ENCODE measurements at places on chromosomes 11 and 22.

DNA sequence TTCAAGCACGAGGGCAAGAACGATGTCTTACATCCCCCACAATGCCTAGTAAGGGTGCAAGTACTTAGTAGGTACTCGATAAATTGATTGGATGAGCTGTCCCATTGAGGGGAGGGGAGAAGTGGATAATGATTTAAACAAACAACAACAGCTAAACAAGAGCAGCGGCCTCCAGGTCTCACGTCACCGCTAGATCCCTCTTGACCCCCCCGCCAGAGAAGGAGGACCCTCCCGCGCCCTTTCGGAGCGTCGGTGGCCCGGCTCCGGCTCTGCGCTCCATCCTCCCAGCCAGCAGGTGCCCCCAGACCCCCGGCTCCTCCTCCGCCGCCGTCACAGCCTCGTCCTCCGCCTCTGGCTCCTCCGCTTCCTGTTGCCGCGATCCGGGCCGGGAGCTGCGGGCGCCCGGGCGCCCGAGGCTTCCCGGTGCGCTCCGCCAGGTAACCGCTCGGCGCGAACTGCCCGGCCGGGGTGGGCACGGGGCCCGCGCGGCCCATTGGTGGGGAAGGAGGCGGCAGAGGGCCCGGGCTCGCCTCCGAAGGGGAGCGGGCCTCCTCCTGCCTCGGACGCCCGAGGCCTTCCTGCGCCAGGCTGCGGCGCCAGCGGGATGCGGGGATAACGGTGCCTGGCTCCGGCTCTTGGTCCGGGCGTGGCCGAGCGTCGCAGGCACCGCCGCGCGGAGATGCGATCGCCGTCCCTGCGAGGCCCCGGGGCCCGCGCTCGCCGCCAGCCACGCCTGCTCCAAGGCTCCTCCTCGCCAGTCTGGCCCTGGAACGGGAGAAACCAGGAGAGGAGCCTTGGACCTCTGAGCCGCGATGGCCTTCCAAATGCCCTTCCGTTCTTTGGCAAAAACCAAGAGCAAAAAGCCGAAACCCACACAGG, at the start of gene TLCD5:
TLCD5 (plus strand) TSS at position 368 of the 879 bp plus-strand sequence. CDS start 2,143 bp downstream, outside the sequence.
- peak; percentile 79 for DNase-seq

- peak; percentile 18 for DNase-seq
Observed at GRCh38 chr11:63769714-63770455, 1.3 kb upstream of the ZFTA start.

DNA sequence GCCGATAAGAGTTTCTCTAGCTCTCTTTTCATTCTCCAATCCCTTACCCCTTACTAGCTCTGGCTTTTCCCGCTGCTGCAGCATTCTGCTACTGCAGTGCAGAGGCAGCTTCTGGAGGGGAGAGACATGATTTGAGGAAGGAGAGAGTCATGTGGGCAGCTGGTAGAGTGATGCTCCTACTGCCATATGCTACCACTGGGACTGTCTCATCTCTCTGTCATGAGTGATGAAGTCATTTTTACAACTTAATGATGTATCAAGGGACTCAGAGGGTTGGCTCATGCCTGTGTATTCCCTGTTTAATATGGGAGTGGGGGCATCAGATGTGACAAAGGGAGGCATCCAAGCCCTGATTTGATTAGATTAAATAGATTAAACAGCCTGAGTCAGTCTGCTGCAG, 11.3 kb downstream of the SLC17A6 start:
- DNase-seq, result no peak

DNA sequence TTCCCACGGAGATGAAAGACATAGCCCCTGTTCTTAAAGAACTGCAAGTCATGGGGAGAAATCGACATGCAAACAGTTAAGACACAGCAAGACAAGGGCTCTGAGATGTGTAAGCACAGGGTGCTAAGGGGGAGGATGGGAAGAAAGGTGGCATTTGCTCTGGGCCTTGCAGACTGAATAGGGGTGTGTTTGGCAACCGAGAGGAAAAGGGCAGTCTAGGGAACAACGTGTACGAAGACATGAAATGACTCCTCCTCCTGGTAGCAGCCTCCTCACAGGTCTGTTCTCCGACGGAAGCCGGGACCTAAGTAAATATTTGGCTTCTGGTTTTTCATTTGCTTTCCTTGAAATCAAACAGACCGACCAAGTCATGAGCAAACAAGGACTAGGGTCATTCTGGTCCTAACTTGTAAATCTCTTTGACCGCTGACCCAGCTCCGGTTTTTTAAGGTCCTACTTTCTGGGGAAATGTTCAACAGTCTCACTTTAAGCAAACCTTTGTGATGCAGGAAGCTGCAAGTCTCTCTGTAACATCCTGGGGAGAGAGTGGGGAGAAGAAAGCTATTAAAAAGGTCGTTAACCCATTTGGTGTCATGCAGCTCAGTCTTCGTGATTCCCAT, 19.7 kb downstream of the NNMT start:
- no peak for DNase-seq

DNA sequence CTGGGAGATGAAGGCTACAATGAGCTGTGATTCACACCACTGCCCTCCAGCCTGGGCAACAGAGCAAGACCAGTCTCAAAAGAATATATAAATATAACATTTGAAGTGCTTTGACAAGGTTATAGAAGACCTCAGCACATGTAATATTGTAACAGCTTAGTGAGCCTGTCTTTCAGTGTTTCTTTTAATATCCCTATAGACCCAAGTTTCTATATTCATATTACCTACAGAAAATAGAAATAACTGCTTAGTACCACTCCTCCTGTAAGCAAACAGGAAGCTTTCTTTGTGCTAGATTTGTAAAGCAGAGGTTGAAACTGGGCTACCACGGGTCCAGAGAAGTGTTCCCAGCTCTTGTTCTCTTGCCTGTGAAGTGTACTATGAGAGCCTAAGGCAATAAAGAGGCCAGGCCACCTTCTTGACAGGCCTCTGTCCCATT, 68.2 kb downstream of the PPP2R1B start:
- DNase-seq, result no peak

- DNase-seq, result no peak
Observed at GRCh38 chr22:30337461-30337778, 10.7 kb upstream of the TBC1D10A start.

- no peak for DNase-seq
Observed at GRCh38 chr11:75576499-75576918, 14.5 kb downstream of the SERPINH1 start.

DNA sequence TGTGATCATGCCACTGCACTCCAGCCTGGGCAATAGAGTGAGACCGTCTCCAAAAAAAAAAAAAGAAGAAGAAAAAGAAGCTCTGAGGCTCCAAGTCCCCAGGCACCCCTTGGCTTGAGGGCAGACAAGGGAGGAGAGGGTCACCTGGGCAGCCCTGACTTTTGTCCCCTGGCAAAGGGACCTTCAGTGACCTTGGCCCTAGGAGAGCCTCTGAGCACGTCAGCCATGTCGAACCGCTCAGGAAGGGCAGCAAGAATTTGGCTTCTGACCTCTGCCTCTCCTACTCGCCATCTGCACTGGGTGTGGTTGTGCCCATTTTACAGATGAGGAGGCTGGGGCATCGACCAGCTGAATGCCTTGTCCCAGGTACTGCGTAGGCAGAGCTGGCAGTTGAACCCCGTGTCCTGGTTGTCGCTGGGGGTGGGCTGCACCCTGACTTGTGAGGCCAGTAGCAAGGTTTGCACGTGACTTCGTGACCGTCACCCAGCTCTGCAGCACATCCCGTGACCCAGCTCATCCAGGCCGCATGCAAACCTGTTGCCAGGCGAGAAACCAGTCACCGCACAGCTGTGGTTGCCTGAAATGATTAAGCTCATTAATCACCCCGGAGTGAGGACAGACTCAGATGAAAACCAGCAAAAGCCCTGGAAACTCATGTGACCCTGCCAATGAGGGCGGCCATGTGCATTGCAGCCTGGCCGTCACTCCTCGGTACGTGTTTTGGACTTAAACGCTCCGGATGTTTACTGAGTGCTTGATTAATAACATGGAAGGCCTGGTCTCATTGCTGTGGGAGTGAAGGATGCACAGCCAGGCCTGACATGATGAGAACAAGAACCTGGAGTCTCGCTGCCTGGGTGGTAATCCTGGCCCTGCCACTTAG, 47.7 kb upstream of the PPP6R3 start:
- DNase-seq, result peak; percentile 96

DNA sequence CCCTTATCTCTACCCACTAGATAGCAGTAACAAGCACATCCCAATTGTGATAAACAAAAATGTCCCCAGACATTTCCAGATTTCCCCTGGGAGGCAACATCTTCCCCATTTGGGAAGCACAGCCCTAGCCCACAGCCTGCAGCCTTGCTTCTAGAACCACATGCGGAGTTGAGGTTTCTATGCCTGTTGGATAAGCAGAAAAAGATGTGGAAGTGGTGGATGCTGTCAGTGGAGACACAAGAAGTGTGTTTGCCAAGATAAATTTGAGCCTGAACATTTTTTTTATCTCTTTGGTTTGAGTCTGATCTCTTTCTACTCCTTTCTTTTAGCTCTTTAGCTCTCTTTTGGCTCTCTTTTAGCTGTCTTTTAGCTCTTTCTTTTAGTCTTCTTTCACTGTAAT, 884.5 kb downstream of the NTM start:
- no peak for DNase-seq

GRCh38 chr11:38788561-38788960, 2190.5 kb upstream of the RAG2 start:
- DNase-seq, result no peak

GRCh38 chr22:32164075-32164860, 5.2 kb upstream of the C22orf42 start:
- no peak for DNase-seq

- peak; percentile 75 for DNase-seq
Observed at GRCh38 chr11:33869481-33870422, 22.1 kb downstream of the LMO2 start.

DNA sequence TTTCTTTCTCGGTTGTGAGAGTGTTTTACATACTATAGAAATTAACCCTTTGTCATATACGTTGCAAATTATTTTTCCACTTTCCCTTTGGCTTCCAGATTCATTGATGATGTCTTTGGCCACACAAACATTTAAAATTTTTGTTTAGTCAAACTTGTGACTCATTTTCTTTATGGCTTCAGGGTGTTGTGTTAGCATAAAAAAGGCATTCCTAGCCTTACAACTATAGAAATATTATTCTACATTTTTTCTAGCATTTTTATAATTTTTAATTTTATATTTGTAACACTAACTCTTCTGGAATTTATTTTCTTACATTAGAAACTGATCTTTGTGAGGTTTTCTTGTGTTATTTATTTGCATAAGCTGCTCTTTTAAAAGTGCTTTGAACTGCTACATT, 12.1 kb downstream of the GRIA4 start:
- no peak for DNase-seq

DNA sequence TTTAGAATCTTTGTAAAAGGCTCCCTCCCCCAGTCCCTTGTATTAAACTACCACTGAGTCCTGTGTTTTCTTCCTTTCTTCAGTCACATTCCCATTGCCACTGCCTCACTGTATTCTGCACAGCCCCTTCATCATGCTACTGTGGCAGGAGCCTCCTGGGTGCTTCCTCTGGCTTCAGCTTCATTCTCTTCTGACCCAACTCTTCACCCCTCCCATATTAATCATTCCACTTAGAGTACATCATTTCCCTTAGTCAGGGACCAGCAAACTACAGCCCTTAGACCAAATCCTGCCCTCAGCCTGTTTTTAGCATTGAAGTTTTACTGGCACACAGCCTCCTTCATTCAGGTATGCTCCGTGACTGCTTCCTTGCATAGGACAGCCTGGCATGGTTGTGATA, 127.7 kb upstream of the MTNR1B start:
- no peak for DNase-seq

- peak; percentile 31 for DNase-seq
Observed at GRCh38 chr11:84564180-84564866, 1062.8 kb downstream of the DLG2 start.

DNA sequence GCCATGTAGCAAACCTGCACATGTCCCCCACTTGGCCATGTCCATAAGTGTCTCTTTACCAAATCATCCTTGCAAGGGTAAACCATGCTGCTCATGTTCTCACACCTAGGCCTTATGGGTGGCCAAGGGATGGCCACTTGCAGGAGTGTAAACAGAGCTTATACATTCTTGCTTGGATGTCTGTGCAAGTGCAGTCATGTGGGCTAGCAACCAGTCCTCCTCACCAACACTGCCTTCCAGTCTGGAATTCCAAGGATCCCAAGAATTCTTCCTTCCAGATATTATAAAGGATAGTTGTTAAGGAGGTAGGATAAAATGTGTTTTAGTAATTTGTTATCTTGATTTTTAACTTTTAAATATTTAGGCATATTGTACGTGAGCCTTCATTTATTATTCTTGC, 47.8 kb upstream of the OR5P2 start:
- no peak for DNase-seq
